ENCODE measurements at places on chromosomes 4 and X.

DNA sequence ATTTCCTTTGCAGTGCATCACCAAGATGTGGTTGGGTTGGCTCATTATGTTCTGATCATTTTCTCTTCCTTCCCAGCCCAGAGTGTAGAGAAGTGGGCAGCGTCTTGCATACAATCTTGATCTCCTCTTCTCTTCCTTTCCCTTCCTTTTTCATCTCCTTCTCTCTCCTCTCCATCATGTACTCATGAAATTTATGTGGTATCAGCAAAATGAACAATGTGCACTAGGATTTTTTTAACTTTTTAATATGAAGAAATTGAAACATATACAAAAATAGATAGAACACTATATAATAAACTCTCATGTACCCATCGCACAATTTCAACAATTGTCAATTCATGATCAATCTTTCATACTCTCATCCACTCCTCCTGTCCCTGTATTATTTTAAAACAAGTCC, 593.5 kb downstream of the BCOR start:
- no peak for DNase-seq

DNA sequence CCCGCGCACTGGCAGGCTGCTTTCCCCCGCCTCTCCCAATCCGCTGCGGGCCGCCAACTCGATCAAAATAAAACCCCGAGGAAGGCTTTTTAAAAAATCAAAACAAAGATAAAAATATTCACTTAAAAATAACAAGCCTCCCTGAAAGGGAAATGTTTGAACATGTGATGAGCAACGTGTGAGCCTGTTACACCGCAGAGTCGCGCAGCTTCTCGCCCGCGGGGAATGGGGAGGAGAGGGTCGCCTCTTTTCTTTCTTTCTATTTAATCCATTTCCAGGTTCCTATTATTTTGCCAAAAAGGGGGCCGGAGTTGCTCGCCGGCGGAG, 326.0 kb upstream of the F9 start:
- DNase-seq = no peak

DNA sequence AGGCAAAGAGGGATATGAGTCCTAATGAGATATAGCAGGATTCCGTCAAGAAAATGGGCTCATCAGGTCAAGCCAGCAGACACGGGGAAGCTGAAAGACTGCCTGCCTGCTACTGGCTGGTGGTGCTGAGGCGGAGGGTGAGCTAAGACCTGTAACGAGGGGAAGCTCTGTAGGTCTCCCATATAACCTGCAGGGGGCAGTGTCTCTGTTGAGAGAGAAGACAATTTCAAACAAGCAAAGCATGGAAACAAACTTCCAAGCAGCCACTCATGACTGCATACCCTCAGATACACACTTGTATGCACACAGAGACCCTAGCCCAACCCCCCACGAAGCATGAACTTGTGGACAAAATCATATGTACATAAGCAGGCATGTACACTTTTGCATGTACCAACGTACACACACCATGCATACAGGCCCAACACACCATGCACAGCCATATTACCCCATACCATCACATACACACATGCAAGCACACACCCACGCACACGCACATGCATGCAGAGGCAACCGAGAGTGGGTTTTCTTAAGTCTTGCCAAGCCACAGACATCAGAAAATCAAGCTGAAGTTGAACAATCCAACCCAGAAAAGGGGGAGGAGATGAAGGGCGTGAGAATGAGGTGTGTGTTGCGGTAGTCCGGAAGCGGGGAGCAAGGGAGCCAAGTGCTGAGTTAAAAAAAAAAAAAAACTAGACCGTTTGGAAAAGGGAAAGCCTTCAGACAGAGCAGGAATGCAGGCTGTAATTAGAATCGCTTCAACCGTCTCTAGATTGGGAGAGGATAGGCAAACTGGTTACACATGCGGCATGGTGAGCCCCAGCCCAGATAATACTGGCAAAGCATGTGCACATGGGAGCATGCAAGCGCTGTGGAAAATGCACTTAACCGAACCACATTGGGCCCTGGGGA, 71.0 kb downstream of the PJA1 start:
- peak; percentile 5 for DNase-seq

- no peak for DNase-seq
Measured at GRCh38 chr4:110854021-110854678, 231.3 kb upstream of the PITX2 start.

DNA sequence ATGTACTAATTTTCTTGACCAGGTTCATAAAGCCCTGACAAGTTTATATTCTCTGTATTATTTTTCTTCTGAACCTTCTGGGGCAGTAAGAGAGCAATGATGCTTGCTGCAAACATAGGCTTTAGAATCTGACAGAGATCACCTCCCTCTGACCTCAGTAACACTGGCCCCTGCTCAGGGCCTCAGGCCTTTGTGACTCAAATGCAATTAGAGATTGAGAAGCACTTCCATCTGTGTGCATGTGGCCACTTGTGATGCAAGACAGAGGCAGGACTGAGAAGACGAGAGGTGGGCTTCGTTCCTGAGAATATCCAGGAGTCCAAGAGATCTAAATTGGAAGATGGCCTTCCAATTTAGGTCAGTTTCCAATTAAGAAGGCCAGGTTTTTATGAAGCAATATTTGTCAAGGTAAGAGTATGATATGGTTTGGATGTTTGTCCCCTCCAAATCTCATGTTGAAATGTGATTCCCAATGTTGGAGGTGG, 82.8 kb upstream of the VEGFC start:
- no peak for DNase-seq

GRCh38 chrX:54825716-54826438, 18.3 kb downstream of the MAGED2 start:
- DNase-seq = no peak

- DNase-seq = no peak
Measured at GRCh38 chrX:49844611-49845010, 15.5 kb downstream of the PAGE4 start.

- no peak for DNase-seq
Measured at GRCh38 chr4:189600718-189601435, 339.8 kb upstream of the FRG1 start.

DNA sequence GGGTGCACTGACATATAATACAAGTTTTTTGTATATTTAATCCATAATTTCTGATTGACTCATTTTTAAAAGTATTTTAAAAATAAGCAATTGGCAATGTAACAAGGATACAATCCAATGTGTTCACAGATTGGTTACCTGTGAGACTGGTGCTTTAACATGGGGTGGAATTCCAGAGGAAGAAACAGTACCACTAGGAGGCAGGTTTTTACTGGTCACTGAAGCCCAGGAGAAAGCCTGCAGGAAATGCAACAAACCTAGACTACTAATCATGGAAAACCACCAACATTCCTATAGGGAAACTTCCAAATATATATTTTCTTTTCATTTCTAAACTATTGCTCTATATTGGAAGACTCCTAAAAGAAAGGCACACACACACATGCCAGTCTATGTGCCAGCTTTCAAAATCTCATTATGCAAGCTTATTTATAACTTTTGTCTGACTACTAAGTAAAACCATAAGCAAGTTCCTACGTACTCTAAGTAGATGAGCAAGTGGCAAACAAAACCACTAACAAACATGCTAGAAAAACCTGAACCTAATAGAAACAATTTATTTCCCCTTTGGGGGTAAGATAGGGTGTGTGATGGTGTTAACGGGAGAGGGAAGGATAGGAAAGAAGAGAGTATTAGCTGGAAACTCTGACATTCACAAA, 19.2 kb downstream of the G3BP2 start:
- DNase-seq = no peak

GRCh38 chr4:3869174-3869572, 103.0 kb downstream of the ADRA2C start:
- DNase-seq = no peak

- no peak for DNase-seq
Measured at GRCh38 chrX:109773374-109773773, 40.3 kb upstream of the ACSL4 start.

- no peak for DNase-seq
Measured at GRCh38 chrX:98448524-98448923, 1564.8 kb downstream of the RPA4 start.

DNA sequence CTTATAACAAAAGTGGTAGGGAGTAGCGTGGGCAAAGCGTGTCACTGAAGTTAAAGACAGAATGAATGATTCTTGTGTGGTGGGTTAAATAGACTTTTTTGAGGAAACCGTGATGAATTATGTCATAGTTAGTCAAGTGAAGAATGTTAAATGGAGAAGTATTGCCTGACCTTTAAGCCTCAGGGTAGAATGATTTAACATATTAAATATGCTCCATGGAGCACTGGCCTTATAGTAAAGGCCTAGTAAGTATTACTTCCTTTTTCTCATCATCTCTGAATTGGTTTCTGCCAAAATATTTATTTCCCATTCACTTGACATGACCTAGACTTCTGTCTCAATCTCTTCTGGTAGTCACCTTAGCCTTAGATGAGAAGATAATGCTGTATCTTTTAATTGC, 23.7 kb downstream of the MAGEB1 start:
- no peak for DNase-seq

GRCh38 chr4:29375716-29376115, 1344.5 kb upstream of the PCDH7 start:
- DNase-seq = no peak

DNA sequence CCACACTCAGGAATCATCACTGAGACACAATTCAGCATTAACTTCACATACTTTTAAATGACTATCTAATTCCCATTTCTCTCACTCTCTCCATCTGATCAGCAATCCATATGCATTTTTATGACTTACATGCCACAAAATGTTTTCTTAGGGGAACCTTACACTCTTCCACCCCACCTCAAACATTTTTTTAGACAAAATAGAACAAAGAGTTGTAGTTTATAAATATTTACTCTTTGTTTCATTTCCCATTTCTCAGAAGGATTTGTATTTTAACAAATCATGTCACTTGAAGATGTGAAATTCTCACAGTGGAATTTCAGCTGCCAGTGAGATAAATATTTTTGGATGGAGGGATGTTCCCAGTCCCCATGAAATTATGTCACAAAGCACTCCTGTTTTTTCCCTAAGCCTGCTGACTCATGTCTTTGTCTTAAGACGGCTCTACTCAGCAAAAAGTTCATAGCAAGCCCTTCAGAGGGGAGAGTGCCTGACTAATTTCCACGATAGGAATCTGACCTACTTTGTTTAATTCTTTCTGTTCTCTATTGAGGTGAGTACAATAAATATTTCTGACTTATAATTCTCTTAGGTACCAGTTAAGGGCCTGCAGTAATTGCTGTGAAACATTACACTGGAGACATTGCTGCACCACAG, 257.7 kb downstream of the THOC2 start:
- no peak for DNase-seq

DNA sequence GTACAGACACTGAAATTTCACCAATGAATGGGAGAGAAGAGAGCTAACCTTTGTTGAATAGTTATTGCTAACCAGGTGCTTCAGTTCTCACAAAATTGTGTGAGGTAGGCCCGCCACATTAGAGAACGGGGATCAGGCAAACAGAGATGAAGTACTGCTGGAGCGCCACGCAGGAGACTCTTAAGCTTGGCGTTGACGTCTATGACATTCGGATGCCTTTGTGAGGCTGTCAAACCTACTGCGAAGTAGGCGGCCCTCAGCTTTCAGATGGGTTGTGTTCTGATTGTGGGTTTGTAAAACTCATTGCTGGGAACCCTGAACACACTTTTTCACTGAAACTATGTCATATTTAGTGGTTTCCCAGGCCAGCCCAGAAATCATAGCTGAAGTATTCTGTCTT, 173.6 kb downstream of the CBR4 start:
- no peak for DNase-seq

DNA sequence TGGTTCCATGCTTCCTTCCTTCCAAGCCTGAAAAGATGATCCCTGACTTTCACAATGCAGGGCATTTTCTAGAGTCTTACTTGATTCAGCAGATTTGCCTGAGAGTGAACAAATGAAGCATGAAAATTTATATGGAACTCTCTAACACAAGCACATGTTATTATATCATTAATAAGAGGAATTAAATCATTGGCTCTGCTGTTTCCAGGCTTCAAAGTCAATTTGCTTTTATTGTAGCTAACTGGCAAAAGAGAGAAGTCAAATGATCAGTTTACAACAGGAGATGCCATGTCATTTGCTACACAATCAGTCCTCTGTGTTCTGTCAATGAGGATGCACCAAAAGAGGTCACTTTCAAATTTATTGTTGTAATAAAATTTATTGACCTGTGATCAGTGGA, 101.5 kb upstream of the UGT8 start:
- no peak for DNase-seq

DNA sequence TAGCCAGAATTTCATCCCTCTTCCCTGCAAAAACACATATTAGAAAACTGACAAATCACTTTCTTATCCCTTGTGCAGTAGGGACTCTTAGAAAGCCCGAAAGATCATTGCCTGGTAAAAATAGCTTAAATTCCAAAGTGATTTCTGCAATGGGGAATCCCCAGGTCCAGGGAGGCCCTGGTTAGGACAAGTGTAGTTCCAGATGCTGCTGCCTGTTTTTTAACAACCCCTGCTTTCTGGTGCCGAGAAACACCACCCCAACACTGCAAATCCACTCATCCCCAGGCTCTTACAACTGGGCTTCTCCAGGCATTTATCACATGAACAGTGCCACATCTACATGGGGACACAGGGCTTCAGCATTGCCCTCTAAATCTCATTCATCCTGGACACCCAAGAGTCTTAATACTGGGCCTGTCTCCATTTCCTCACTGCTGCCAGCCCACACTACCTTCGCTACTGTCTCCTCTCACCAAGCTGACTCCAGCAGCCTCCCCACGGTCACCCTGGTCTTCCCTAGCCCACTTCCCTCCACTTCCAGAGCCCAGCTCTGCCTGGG, 112.2 kb upstream of the PSAPL1 start:
- no peak for DNase-seq

DNA sequence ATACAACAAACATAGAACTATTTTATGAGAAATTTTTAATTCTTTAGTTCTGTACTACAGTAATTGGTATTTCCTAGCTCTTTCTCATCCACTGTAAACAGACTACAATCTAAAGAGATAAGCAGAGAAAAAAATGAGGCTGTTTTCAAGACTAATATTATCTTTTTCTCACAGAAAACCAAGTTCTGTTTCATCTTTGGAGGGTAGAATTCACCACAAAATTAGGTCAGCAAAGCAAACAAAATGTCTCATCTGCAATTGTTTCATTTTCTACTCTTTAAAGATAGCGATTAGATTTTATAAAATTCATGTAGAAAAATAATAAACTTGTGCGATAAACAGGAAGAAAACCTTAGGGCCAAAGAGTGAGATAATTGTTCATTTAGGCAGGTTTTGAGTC, 10.8 kb downstream of the APOO start:
- no peak for DNase-seq

DNA sequence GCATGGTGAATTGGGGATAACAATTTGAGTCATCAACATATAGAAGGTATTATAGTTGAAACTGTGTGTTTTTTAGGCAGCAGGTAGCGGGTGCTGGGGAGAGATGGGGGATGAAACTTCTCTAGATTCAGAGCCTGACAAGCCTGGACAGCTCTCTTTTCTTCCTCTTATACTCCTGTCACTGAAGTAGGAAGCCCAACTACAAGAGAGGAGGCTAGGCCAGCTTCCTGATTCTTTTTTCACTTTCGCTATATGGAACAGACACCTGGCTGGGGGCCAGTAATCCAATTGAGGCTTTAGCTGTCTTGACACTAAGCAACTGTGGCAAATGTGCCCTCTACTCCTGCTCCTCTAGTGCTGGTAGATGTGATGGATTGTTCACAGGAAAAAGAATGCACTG, 69.2 kb downstream of the PHKA1 start:
- DNase-seq = no peak

GRCh38 chr4:185255868-185256267, 46.5 kb downstream of the SNX25 start:
- DNase-seq = no peak
